Fibroblast of the aortic adventitia (primary cell): ENCODE measurements at places on chromosomes 13 and 19. TPM values are rescaled to one million over a fixed set of nuclear protein-coding genes. Genes with fewer than 3 reads are reported as not detected.

IZUMO4 gene
- 0.16 and 1.4 TPM in 2 replicates for total RNA-seq

KCNRG gene
- 1.4 and 2.9 TPM in 2 replicates for total RNA-seq

EBI3 gene
- total RNA-seq: 0.33 TPM in 1 of 2 replicates, not detected in the other

GJB6 gene
- not detected in 2 replicates for total RNA-seq

NLRP11 gene
- not detected in 2 replicates for total RNA-seq

TOMM40 gene
- 8.7 and 30.2 TPM in 2 replicates for total RNA-seq

NECTIN2 gene
- total RNA-seq: 22.1 and 40.3 TPM in 2 replicates

GPR4 gene
- 0.16 TPM in 1 of 2 replicates, not detected in the other for total RNA-seq

PRTN3 gene
- not detected in 2 replicates for total RNA-seq

EFNB2 gene
- 3.4 and 5.5 TPM in 2 replicates for total RNA-seq

TNFSF9 gene
- total RNA-seq: 1.7 and 2.6 TPM in 2 replicates

ZSCAN1 gene
- not detected in 2 replicates for total RNA-seq

SMAD9 gene
- total RNA-seq: 8.2 and 17.6 TPM in 2 replicates

TMIGD2 gene
- not detected in 2 replicates for total RNA-seq

RAB20 gene
- total RNA-seq: 1.6 and 3.5 TPM in 2 replicates

ALDH16A1 gene
- total RNA-seq: 25.0 and 29.6 TPM in 2 replicates

PRR19 gene
- 0.90 and 1.1 TPM in 2 replicates for total RNA-seq

GEMIN7 gene
- total RNA-seq: 12.6 and 16.0 TPM in 2 replicates

SPRED3 gene
- 0.41 and 9.7 TPM in 2 replicates for total RNA-seq

C5AR1 gene
- total RNA-seq: 0.09 TPM in 1 of 2 replicates, not detected in the other

TRPM4 gene
- total RNA-seq: 14.0 and 15.0 TPM in 2 replicates

TMEM221 gene
- total RNA-seq: not detected in 2 replicates

LRRC8E gene
- total RNA-seq: 2.1 and 5.2 TPM in 2 replicates
